ENCODE measurements at places on chromosomes 11 and 22.

- DNase-seq, result no peak
These were observed 104.7 kb downstream of the TBC1D22A start for GRCh38 chr22:46867106-46867505.

DNA sequence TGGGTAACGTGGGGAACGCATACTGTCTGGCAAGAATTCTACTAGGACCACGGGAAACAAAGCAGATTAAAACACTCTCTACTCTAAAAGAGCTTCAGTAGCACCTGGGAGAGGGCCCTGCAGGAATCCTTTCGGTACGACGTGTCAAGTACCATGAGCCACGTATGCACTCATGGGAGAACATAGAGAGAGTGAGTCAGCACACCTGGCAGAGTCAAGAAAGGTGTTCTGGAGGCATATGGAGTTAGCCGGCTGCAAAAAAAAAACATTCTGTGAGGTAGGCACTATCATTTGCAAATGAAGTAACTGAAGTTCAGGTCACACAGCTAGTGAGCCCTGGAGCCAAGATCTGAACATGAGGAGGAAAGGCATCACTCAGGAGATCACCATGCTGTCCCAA is 71.1 kb upstream of the BID start:
- peak; percentile 81 for DNase-seq

DNA sequence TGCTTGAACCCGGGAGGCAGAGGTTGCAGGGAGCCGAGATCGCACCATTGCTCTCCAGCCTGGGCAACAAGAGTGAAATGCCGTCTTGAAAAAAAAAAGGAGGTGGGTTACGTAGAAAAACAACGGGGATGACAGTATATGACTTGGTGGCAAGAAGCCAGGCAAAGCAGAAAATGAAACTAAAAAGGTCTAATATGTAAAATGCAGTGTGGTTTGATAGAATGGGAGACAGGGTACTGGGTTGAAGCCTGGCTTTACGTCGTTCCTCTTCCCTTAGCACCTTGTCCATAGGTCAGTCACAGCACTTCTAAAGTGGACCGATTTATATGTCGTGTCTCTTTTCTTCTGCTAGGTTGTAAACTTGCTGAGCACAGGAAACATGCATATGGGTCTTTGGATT is 274.9 kb upstream of the ZC3H12C start:
- DNase-seq, result no peak

- no peak for DNase-seq
These were observed 7.5 kb downstream of the OR5AR1 start for GRCh38 chr11:56670984-56671383.

DNA sequence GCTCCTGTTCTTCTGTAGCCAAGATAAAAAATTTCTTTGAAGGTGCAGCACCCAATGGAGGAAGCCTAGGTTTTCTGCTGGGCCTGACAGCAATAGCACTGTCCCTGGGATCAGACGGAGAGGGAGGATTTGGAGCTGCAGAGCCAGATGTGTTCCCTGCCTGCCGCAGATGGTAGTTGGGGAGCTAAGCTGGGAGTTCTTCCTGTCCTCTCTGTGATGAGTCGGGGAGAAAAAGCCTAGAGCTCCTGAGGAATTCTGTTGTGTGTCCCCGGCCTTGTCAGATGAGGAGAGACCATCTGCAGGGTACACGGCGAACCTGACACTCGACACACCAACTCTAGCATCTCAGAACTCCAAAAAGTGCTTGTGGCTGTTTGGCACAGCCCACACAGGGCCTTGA is 103.8 kb upstream of the CRYBB3 start:
- no peak for DNase-seq

DNA sequence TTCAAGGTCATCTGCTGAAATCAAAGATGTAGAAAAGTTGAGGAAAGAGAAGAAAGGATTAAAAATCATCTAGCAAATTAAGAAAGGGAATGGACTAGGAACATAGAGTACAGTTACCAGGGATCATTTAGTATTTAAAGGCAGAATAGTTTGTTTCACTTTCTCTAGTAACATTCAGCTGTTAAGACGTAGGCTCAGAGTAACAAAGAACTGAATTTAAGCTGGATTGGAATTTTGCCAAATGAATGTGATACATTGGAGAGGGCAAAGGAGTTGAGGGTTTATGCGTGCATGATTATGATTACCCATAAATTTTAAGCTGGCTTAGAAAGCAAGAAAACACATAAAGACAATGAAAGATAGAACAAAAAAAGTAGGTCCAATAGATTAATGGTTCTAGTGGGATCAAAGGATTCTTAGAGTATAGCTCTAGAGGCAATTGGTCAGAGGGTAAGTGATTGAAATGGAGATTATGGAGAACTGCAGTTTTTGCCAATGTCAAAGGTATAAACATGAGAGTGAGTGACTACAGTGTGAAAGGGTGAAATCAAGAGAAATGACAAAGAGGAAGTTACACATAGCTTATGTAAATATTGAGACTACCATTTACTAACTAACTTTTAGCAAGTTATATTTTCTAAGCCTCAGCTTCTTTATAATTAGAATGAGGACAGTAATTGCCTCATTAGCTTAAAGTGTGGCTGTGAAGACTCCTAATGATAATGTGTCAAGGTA is 190.0 kb downstream of the GRIA4 start:
- DNase-seq, result no peak

GRCh38 chr11:10878408-10879214 is 20.8 kb upstream of the ZBED5 start:
- DNase-seq, result peak; percentile 22

DNA sequence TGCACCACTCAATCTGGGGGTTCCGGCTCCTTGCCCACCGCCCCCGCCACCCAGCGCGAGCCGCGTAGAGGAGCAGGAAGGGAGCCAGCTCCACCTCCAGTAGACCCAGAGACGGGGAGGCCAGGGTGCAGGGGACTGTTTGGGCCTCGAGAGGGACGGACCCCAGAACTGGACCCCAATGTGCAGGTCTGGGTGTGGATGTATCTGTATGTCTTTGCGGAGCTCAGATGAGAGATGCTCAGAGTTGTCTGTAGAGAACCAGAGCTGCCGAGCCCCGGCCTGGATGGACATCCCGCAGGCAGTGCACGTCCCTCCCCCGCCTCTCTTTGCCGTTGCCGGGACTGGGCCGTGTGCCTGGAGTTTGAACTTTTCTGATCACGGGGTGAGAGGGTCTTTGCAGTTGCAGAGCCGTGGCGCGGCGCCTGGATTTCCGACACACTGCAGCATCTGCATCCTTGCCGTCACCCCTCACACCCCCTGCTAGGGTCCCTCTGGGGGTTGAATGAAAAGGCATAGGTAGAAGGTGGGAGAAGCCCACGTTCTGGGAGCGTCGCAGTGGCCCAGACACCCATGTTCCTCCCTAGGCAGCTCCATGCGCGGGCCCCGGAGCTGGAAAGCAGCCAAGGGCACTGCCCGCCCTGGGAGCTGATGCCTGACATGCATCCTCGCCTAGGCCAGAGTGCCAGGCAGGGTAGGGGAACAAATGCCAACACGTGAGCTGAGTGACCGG is 105.2 kb downstream of the KCNQ1 start:
- no peak for DNase-seq

GRCh38 chr11:72613977-72614376 is 60.2 kb downstream of the PDE2A start:
- no peak for DNase-seq

- DNase-seq, result no peak
These were observed 6.3 kb upstream of the PPP2R1B start for GRCh38 chr11:111772535-111772934.

DNA sequence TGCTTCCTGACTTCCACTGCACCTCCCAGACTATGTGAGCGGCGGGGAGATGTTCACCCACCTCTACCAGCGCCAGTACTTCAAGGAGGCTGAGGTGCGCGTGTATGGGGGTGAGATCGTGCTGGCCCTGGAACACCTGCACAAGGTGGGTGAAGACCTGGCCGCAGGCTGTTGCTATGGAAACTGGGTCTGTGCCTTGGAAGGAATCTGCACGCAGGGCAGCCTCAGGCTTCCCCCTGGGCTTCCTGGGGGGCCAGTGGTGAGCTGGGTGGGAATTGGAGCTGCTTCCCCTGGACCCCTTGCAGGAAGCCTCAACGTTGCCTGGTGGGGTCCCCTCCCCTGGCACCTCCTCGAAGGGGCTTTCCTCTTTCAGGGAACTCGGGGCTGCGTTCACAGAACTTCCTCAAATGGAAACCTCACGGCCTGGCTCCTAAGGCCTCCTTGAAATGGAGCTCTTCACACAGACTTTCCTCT is 1.5 kb downstream of the RPS6KA4 start:
- no peak for DNase-seq

DNA sequence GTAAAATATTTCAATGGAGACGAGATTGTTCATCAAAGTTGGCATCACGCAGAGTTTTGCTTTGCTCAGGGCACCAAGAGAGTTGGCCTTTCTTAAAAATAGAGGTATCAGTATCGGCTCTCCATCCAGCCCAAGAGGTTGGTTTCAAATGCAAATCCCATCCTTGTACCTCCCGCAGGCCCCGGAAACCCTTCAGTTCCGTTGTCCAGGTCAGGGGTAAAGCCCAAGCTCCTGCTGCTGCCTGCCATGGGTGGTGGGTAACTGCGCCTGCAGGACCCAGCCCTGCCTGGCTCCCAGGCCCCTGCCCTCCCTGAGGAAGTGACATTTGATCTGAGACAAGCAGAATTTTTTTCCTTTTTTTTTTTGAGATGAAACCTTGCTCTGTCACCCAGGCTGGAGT is 49.3 kb upstream of the RTL6 start:
- no peak for DNase-seq

GRCh38 chr11:44029977-44030911 is 17.5 kb upstream of the ACCSL start:
- DNase-seq, result no peak

DNA sequence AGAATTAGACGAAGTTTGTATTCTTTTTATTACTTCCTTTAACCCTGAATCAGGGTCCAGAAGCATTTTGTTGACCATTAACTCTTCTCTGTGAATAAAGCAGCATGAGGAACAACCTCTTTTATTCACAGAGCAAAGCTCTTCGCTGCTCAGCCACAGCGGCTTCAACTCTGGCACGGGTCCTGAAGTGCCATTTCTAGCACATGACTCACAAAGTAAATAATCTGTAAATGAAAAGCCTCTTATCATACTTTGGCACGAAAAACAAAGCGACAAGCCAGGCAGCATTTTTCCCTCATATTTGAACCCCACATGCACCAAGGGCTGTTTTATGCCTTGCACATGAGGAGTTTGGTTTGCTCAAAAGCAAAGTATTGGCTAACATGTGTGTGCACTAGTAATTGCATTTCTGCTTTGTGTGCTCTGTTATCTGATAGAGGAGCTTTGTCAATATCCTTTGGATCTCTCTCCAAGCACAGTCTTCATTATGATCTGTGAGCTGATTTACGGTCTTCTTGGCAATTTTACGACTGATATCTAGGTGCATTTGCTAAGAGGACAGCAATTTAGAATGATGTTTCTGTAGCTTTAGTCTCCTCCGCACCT is 33.0 kb upstream of the APOBEC3A start:
- DNase-seq, result peak; percentile 88

- DNase-seq, result peak; percentile 4
These were observed 8.8 kb upstream of the OR2AT4 start for GRCh38 chr11:75105462-75105925.

DNA sequence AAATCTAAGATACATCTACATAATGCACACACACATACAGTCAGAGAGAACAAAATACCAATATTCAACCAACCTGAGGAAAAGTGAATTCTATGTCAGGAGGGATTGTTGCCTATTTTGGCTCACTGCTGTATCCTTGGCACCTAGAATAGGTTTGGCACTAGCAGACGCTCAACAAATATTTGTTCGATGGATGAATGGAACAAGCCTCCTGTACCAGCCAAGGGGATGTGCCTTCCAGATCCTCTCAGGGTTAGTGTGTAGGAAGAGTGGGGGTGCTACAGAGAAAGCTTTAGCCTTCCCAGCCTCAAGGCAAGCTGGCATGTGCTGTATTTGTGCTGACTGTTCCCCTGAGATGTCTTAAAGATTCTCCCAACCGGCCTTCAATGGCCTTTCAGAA is 23.3 kb upstream of the POU2AF1 start:
- DNase-seq, result no peak

- DNase-seq, result no peak
These were observed 20.8 kb downstream of the CLDN5 start for GRCh38 chr22:19503367-19503766.

DNA sequence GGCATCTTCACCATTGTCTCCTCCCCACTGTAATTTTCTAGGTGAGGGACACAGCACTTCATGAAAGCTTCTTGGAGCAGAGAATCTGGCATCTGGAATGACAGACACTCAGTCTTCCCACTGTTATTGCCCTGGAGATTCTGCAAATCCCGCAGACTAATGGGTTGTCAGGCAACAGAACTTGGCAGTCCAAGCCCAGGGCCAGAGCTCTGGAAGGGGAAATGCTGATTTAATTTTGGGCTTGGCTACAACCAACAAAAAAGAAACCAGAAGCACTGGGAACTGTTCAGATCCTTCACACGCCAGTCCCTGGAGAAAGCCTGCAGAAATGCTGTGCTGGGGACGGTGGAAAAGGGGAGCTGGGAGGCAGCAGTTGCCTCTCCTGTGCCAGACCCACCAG is 71.5 kb upstream of the BID start:
- DNase-seq, result no peak

DNA sequence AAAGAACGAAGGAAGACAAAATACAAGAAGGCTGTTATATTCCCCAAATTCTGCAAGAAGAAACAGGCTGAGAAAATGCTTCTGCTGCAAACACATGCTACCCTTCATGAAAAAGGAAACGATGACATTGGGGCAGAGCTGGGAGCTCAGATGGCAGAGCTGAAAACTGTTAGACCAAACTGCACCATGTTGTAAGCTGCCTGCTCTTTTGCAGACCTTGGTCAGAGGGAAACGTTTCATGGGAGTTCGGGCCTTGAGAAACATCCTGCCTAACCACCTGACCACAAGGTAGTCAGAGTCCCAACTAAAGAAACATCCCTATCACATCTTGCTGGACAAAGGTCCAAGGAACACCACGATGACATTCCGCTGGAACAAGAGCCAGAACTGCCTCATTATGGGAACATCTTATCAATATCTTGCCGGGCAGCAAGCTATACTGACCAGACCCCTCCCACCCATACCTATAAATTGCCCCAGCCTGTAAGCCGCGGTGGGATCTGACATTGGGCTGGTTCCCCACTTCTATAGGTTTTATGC is 110.7 kb upstream of the CTSC start:
- DNase-seq, result no peak

DNA sequence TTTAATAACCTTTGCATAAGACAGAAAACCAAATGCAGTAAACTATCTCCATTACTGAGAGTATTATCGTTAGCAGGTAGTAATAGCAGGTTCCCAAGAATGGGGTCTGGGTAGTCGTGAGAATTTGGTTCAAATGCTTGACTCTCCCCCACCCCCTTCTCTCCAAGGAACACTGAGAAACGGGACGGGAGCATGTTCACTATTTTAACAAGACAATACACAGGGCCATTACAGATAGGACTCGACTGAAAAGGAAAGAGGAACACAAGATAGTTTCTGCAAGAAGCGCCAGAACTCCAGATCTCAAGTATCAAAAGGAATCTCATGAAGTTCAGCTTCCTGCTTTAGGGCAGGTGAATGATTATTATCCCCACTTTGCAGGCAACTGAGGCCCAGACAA is 27.0 kb downstream of the KMT5B start:
- no peak for DNase-seq
